ENCODE measurements at places on chromosomes 5 and 9. TPM values are rescaled to one million over a fixed set of nuclear protein-coding genes. Genes with fewer than 3 reads are reported as not detected.

Gene IL4
- not detected for total RNA-seq

Gene LCN15
- not detected for total RNA-seq

Gene ANKH
- total RNA-seq, result 31.4 TPM

Gene MSMP
- 18.8 TPM for total RNA-seq

Gene SLC6A19
- total RNA-seq, result not detected

Gene ZNF79
- 10.6 TPM for total RNA-seq

Data from endothelial cell of umbilical vein (primary cell).